ENCODE measurements at places on chromosomes 6 and 20.
A peak's percentile ranks its signal among the peaks of the same experiment; 100 is the strongest.

DNA sequence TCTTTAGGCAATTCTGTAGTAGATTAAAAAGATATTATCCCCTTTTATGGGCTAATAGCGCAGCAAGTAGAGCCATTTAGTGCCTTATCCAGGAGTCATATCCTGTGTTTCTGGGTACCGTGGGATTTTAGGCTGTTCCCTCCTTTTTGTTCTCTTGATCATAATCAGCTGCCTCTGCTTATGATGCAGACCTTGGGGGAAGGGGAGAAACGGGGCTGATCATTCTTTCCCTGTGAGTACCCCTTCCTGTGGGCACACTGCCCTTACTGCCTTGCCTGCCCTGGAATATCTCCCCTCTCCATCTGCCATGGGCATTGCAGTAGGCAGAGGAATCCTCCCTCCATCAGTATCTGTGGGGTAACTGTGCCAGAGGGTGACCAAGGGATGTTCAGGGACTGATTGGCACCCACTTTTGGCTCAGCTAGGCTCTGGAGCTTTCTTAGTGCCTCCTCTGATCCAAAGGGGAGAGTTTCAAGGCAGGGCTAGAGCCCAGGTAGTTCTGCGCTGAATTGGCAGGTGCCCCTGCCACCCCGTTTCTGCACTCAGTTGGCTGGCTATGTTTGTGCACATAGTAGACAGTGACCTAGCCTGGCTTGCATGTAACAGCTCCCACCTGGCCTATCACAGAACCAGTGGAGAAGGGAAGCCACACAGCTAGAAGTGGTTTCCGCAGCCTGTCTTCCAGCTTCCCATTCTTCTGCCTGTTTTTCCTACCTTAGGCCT lies 103.3 kb downstream of the FIG4 start:
- H3K4me1 ChIP-seq: peaks cover 3% of the 10 kb centered on the region
- no peaks in the 10 kb centered on the region for H3K27me3 ChIP-seq
- no peaks in the 10 kb centered on the region for H3K36me3 ChIP-seq
- DNase-seq: no peak
- no peak overlapping the region for H3K4me3 ChIP-seq

- H3K36me3 ChIP-seq: no peaks in the 10 kb centered on the region
- H3K27me3 ChIP-seq: no peaks in the 10 kb centered on the region
- peak; percentile 30 for DNase-seq
- no peak overlapping the region for H3K27ac ChIP-seq
- H3K4me3 ChIP-seq: no peak overlapping the region
- H3K4me1 ChIP-seq: no peaks in the 10 kb centered on the region
Measured at GRCh38 chr6:134398453-134398852, 80.5 kb upstream of the SGK1 start.

DNA sequence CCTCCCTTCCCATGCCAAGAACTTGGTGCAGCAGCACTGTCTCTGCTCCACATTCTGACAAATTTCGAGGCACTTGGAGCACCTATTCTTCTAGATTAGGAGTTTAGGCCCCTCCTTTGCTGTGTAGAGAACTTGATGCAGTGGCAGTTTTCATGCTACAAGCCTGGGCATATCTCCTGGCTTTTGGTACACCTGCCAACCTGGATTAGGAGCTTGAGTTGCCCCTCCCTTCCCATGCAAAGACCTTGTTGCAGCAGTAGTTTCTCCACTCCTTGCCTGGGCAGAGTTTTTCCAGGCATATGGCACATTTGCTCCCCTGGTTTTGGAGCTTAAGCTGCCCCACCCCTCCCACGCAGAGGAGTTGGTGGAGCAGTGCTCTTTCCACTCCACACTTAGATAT lies 956.1 kb downstream of the EYS start:
- no peak for DNase-seq
- H3K4me3 ChIP-seq: no peak overlapping the region
- H3K27me3 ChIP-seq: no peaks in the 10 kb centered on the region

GRCh38 chr20:48864738-48865318 lies 37.0 kb upstream of the PREX1 start:
- no peak for DNase-seq
- no peaks in the 10 kb centered on the region for H3K36me3 ChIP-seq
- no peak overlapping the region for H3K4me3 ChIP-seq
- no peaks in the 10 kb centered on the region for H3K27me3 ChIP-seq
- H3K4me1 ChIP-seq: no peaks in the 10 kb centered on the region

DNA sequence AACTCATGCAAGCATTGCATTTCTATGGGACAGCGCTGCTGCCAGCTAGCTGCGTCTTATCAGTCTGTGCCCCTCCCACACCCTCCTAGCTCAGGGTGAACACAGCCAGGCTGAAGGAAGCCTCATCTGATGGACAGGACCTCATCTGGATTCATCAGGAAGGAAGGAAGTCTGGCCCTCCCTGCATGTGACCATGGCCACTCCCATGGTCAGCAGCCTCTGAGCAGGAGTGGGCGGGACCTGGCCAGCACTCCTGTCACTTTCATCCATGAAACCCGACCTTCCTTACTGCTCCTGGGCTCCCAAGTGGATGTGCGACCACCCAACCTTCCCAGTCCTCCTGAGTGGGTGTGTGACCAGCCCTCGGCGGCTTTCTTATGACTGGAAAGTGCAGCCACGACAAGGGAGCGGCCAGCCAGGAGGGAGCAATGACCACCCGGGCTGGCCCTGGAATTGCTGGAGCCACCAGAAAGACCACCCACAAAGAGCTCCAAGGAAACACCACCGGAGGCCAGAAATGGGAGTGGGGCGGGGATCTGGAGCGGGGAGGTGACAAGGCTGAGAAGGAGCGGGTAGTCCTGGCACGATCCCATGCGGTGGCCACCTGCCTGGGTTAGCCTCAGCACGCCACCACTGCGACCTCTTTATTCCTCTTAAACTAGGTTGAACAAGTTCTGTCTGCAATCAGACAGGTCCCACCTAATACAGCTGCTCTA lies 241.2 kb downstream of the TTLL2 start:
- peaks cover 4% of the 10 kb centered on the region for H3K4me1 ChIP-seq
- no peak overlapping the region for H3K4me3 ChIP-seq
- no peak for DNase-seq
- no peaks in the 10 kb centered on the region for H3K27me3 ChIP-seq
- H3K36me3 ChIP-seq: no peaks in the 10 kb centered on the region
- no peak overlapping the region for H3K27ac ChIP-seq

- no peak overlapping the region for H3K27ac ChIP-seq
- peak overlapping the region; percentile 47 for H3K4me3 ChIP-seq
- peaks cover 11% of the 10 kb centered on the region for H3K4me1 ChIP-seq
- no peaks in the 10 kb centered on the region for H3K36me3 ChIP-seq
- no peaks in the 10 kb centered on the region for H3K27me3 ChIP-seq
Measured at GRCh38 chr20:62087632-62088031, 22.0 kb upstream of the TAF4 start.

GRCh38 chr6:169707772-169708171 lies 5.8 kb downstream of the C6orf120 start:
- H3K4me3 ChIP-seq: no peak overlapping the region
- no peak for DNase-seq

- H3K27me3 ChIP-seq: peaks cover 3% of the 10 kb centered on the region
- H3K36me3 ChIP-seq: no peaks in the 10 kb centered on the region
Measured at GRCh38 chr6:21664314-21665109, 71.0 kb downstream of the SOX4 start.

GRCh38 chr20:63397946-63398450 lies 36.8 kb upstream of the CHRNA4 start:
- no peak for DNase-seq
- no peak overlapping the region for H3K4me3 ChIP-seq
- no peaks in the 10 kb centered on the region for H3K4me1 ChIP-seq
- no peaks in the 10 kb centered on the region for H3K27me3 ChIP-seq
- H3K27ac ChIP-seq: no peak overlapping the region

- no peaks in the 10 kb centered on the region for H3K4me1 ChIP-seq
- H3K27me3 ChIP-seq: no peaks in the 10 kb centered on the region
- no peak overlapping the region for H3K4me3 ChIP-seq
- H3K27ac ChIP-seq: no peak overlapping the region
Measured at GRCh38 chr20:6265204-6265904, 142.5 kb upstream of the FERMT1 start.

- no peak overlapping the region for H3K27ac ChIP-seq
- H3K27me3 ChIP-seq: no peaks in the 10 kb centered on the region
- H3K4me1 ChIP-seq: no peaks in the 10 kb centered on the region
Measured at GRCh38 chr20:40961176-40961575, 67.4 kb upstream of the TOP1 start.

GRCh38 chr6:27811451-27811772 lies 100.8 kb downstream of the OR2B2 start:
- no peak overlapping the region for H3K4me3 ChIP-seq
- H3K4me1 ChIP-seq: peaks cover 2% of the 10 kb centered on the region
- no peak for DNase-seq
- H3K27me3 ChIP-seq: no peaks in the 10 kb centered on the region

GRCh38 chr6:53199156-53199555 lies 50.5 kb upstream of the GCM1 start:
- no peaks in the 10 kb centered on the region for H3K27me3 ChIP-seq
- peaks cover 6% of the 10 kb centered on the region for H3K4me1 ChIP-seq
- no peak overlapping the region for H3K4me3 ChIP-seq
- H3K36me3 ChIP-seq: no peaks in the 10 kb centered on the region
- H3K27ac ChIP-seq: no peak overlapping the region
- DNase-seq: no peak

DNA sequence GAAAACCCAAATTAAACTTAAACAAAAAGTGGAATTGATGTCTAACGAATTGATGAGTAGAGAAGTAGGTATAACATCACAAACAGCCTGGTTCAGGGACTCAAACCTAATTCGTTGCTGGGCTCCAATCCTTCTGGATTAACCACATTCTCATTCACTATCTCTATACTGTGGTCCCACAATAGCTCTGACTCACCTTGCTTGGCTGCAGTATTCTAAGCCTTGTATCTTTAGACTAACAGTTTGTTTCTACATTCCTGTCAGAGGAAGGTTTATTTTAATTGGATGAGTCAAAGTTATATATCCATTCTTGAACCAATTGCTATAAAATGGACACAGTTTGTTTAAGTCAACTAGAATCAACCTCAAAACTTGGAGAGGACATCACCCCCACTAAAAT lies 530.5 kb upstream of the PTCHD4 start:
- H3K27ac ChIP-seq: no peak overlapping the region
- no peaks in the 10 kb centered on the region for H3K36me3 ChIP-seq
- H3K4me1 ChIP-seq: no peaks in the 10 kb centered on the region
- DNase-seq: peak; percentile 6
- no peak overlapping the region for H3K4me3 ChIP-seq
- no peaks in the 10 kb centered on the region for H3K27me3 ChIP-seq

DNA sequence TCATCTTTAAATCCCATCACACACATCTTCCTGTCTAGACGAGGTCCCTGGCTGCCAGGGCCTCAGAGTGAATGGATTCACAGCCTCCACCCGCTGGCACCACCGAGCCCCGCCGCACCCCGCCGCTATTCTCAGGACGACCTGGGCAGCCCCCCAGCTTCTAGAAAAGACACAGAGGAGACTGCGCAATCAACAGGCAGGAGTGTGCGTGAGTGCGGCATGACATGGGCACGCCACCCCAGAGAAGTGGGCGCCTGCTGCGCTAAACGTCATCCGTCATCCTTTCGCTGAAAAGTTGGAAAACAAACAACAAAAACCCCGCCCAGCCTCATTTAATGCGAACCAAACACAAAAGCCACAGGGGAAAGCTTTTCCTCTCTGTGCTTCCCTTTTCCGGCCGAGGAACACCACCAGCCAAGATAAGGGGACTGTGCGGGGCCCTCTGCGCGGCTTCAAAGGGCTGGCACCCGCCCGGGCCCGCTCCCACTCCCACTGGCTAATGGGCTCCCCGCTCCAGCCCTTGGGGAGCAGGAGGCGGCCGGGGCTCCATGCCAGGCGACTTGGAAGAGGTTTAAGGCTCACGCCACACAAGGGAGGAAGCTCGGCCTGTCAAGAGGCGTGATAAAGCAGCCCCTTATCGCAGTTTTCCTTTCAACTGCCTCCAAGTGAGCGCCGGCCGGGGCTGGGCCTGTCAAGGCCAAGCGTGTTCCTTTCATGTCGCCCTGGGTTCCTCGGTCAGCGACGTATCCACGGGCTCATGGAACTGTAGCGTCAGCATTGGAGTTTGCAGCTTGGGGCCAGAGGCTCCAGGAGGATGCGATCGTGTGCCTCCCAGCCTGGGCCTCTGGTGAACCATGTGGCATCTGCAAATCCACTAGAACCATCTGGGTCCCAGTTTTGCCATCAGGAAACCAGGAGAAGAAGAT lies 50.1 kb downstream of the NFATC2 start:
- no peak overlapping the region for H3K4me3 ChIP-seq
- H3K36me3 ChIP-seq: peaks cover 1% of the 10 kb centered on the region
- no peaks in the 10 kb centered on the region for H3K27me3 ChIP-seq
- H3K4me1 ChIP-seq: peaks cover 4% of the 10 kb centered on the region
- no peak overlapping the region for H3K27ac ChIP-seq
- no peak for DNase-seq

DNA sequence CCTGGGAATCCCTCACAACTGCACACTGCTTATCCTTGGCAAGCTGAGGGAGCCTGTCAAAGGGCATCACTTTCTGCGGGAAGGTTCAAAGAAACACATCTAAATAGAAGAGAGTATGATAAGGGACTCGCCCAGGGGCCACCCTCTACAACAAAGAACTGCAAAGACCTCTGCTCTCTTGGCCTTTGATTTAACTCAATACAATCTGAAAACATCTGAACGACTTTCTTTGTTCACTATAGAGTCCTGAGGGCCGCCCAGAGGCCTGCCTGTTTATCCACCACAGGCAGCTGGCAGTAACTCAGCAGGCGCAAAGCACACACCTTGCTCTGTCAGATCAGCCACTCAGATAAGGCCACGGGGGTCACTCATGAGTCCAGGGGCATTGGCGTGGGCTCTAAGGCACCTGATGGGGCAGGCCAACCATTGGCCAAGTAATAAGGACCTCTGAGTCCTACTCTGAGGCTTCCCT lies 139.3 kb downstream of the UNC5CL start:
- H3K27ac ChIP-seq: no peak overlapping the region
- no peak for DNase-seq
- no peak overlapping the region for H3K4me3 ChIP-seq
- H3K4me1 ChIP-seq: no peaks in the 10 kb centered on the region

DNA sequence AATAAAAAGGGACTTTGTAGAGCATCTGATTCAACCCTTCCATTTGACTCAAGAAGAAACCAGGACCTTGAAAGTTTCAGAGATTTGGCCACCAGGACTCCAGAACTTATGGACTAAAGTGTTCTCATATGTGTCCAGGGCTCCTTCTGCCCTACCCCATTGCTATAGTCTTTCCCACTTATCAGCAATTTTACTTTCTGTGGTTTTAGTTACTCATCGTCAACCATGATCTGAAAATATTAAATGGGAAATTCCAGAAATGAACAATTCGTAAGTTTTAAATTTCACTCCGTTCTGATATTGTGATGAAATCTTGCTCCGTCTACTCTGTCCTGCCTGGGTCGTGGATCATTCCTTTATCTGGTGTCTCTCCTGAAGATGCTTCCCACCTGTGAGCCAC lies 259.8 kb downstream of the PHACTR1 start:
- peaks cover 6% of the 10 kb centered on the region for H3K4me1 ChIP-seq
- H3K27ac ChIP-seq: no peak overlapping the region
- no peak overlapping the region for H3K4me3 ChIP-seq
- H3K27me3 ChIP-seq: no peaks in the 10 kb centered on the region

DNA sequence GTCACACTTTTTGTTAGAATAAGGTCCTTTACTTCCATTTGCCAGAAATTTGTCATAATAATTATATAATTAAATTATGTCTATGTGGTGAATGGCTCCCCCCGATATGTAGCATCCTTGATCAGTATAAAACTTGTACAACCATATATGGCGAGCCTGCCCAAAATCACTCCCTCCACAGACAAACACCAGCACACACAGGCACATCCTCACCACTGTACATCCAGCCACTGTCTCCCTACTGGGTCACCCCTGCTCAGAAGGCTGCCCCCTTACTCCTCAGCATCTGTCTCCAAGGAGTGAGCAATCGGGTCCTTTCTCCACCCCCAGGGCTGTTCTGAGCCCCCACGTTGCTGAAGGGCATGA lies 87.0 kb upstream of the MYL9 start:
- no peaks in the 10 kb centered on the region for H3K27me3 ChIP-seq
- no peak for DNase-seq

All from trophoblast cell (in vitro differentiated cells and primary cell).